SK-N-SH treated with all-trans-retinoic acid at 6 μM for 48 hours (cell line): ENCODE measurements at places on chromosomes 4 and X.
A peak's percentile ranks its signal among the peaks of the same experiment; 100 is the strongest.

DNA sequence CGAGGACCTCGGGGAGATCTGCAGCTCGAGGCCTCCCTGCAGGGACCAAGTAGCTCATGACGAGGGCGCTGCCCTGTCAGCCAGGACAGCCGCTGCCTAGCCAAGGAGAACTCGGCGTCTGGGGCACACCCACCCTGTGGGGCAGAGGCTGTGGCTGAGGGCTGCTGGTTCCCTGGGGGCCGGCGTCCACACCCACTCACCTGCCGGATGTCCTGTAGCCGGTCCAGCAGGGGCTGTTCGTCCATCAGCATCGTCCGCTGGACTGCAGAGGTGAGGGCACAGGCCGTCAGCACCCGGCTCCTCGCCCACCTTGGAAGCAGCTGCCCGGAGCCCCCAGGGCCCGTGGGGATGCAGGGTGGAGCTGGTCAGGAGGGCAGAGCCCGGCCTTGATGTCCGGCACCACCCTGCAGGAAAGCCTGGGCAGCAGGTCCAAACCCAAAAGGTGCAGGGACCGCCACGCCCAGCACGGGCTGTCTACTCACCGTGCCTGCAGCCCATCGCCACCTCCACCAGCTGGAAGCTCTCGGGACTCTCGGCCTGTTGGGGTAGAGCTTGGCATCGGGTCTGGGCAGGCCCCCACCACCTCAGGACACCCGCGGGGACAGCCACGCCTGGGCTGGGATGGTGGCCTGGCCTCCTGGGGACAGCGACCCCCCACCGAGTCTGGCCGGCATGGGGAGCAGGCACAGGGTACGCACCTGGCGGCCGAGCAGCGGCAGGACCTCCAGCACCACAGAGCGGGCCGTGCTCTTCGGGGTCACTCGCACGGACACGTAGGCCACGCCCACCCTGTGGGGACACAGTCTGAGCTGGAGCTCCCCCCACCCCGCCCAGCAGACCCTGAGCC, 6.9 kb downstream of the DGKQ start:
- ATAC-seq: no peak

- no peak for ATAC-seq
Observed at GRCh38 chr4:149343614-149344013, 472.0 kb downstream of the IQCM start.

- no peak for ATAC-seq
Observed at GRCh38 chrX:119688911-119689321, 4.1 kb downstream of the SEPTIN6 start.

DNA sequence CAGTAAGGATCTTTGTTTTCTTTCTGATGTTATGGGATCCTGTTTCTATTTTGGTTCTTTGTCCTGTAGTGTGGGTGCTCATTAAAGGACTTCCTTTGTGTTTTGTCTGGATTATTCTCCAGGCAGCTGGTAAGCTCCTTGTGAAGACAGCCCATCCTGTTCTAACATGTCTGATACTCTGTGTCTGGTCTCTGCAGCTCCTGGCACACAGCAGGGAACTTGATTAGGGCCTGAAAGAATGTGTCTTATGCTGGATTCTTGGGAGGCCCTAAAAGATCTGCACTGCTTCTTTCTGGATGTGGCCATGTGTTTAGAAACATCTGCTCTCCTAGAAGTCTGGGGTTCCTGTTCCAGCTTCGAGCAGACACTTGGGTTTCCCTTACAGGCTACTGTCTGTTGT, 38.1 kb upstream of the ATXN3L start:
- ATAC-seq: peak; percentile 91

- peak; percentile 91 for ATAC-seq
Observed at GRCh38 chrX:132631579-132632232, 142.9 kb upstream of the MBNL3 start.

DNA sequence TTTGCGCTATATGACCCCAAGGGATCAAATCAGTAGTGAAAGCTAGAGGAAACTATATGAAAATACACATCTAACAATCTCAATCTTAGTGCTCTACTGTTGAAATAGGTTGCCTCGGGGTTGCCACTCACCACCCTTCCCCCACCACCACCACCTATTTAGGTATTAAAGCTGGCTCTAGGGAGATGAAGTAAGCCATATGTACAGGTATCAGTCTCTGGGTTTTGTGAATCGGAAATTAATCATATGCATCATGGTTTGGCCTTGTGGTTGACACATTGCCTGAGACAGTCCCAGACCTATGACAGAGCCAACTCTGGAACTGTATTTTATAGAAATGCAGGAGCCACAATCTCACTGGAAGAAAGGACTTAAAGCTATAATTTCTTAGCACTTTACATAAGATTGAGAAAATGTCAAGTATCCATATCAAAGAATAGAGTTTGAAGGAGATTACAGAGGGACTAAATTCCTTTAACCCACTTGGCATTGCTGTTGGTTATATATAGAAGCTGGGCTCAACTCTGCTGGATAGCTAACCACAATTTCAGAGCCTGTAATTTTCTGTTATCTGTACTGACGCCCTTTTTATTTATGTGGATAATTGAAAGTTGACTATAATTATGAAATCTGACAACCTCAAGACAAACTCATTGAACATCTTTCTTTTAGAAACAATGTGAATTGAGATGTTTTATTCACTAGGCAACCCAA, 26.7 kb upstream of the BMP2K start:
- ATAC-seq: no peak

GRCh38 chr4:174107746-174108354, 175.6 kb downstream of the FBXO8 start:
- no peak for ATAC-seq

- no peak for ATAC-seq
Observed at GRCh38 chrX:56216332-56216731, 15.8 kb upstream of the KLF8 start.

DNA sequence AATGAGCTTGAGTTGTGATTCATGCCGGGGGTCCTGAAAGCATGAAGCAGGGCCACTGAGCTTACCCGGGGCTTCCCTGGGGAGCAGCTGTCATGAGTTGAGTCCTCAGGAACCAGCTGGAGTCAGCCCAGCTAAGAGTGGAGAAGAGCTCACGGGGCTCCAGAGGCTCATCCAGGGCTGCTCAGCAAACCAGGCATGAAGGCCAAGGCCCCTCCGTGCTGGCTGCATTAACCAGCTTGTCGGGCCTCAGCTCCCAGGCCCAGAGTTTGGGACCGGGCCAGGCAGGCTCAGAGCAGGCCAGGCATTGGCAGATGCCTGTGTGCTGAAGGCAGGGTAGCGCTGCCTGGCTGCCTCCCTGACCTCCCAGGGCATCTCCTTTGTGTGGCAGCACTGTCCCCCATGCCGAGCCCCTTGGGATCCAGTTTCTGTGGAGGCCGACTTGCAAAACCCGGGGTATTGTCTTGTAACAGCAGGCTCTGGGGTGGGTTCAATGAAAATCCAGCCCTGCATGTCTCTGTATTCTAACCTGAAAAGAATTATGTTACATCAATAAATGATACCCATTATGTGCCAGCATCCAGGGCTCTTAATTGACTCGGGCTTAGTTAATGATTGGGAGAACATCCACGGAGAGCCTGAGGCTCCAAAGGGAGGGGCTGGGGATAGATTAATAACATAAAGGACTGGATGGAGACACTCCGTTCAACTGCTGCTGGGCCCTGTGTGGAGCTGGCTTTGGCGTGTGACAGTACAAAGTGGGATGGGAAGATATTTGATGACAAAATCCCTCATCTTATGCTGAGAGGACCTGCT, 68.0 kb upstream of the MSX1 start:
- peak; percentile 58 for ATAC-seq

GRCh38 chrX:131675596-131676194, 131.8 kb downstream of the OR13H1 start:
- ATAC-seq: peak; percentile 81

DNA sequence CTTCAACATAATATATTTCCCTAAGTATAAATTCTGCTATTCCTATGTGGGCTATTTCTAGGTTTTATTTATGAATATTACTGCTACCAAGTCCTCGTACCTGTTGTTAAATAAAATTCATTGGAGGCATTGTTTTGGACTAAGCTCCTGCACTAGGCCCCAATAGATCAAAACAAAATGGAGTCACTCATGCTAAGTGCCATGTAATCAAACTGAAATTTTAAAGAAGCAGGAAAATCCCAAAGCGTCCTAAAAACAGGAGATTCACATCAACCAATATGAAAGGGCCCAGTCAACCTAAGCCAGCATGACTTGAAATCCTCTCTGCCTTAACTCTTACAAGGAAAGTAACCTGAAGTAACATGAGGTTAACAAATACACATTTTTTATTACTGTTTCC, 743.2 kb downstream of the TRAM1L1 start:
- ATAC-seq: no peak

- ATAC-seq: no peak
Observed at GRCh38 chrX:150513544-150513943, 54.9 kb upstream of the MTM1 start.

DNA sequence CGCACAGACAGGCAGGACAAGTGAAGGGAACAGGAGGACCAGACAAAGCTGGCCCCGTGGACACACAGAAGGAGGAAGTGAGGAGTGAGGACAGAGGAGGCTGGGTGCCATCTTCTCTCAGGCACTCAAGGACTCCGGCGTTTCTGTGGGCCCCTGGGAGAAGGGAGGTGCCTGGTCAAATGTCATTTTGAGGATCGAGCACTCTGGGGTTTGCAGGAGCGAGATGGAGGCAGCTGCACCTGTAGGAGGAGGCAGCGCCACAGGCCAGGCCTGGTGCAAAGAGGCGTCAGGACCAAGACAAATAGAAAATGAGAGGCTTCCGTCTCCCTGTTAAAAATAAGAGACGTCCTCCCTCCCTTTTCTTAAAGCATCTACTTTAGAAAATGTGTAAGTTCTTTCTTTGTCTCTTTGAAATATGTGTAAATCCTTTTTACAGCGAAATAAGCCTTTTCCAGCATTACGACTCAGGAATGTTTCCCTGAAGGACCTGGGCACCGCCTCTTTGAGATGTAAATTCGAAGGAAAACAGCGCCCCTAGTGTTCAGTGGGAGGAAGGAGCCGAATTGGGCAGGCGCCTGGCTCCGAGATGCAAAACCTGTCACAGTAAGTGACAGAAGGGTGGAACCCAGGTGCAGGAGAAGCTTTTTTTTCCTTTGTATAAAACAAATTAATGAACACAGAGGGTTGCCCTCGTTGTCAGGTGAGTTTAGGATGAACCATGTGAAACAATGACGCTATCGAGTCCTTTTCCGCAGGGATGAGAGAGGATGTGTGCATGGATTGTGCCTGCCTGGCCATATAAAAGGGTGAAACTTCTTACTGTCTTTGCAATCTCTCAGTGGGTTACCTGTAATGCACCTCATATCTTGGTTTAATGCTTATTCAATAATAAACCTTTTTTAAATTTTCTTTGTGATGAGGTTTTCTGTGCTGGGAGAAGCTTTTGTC, 1.4 kb upstream of the C4orf50 start:
- no peak for ATAC-seq

DNA sequence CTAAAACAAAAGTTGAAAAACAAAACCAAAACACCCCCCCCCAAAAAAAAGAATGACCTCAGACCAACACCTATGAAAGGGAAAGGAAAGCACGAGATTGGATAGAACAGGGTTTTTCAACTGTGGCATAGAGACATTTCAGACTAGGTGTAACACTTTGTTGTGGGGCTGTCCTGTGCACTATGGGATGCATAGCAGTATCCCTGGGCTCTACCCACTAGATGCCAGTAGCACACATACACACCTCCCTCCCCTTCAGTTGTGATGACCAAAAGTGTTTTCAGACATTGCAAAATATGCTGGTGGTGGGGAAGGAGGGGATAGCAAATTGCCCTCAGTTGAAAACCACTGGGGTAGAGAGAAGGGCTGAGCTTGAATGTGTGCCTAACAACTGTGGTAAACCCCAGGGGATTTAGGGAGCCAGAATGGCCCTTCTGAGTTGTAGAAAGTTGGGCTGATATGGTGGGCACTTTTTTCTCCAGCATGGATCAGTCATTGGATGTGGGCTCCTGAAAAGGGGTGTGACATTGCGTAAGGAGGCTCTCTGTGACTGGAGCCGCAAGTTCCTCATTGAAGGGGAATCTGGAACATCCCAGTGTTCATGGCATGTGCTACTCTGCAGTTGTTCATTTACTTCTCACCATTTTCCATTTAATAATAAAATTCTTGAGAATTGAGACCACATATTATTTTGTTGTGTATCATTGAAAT, 8.8 kb upstream of the GEMIN8 start:
- no peak for ATAC-seq

GRCh38 chrX:154661170-154661569, 7.8 kb upstream of the CTAG2 start:
- no peak for ATAC-seq

DNA sequence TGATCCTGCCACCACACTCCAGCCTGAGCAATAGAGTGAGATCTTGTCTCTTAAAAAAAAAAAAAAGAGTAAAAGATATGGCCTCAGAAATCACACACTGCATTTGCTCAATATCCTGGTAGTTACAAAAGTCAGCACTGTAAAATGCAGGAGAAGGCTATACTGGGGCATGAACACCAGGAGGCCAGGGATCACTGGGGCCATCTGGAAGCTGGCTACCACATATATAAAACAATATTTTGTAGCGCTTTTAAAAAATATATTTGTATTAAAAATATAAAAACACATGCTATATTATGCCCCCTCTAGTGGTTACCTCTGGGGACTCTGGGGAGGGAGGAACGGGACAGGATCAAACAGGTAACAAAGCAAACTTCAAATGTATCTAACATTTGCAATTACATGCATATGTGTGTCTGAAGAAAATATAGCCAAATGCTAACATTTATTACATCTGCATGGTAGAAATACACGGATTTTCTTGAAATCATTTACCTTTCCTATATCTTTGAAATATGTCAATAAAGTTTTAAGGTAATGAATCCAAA, 4.0 kb downstream of the C4orf46 start:
- ATAC-seq: no peak

DNA sequence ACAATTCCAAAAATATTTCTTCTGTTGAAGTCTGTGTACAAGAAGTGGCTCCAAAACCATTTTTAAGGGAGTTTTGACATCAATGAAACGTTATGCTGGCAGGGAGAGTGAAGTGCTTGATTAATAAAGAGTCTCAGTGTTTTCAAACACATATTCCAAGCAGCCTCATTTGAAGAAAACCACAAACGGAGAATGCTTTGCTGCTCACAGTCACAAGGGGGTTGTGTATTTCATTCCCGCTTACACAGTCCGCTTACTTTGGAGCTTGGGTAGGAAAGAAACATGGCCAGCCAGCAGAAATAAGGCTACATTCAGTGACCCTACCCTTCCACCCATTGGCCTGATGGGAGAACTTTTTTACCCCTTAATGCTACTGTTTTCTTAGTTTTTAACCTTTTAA, 586.2 kb downstream of the RAB28 start:
- ATAC-seq: no peak

DNA sequence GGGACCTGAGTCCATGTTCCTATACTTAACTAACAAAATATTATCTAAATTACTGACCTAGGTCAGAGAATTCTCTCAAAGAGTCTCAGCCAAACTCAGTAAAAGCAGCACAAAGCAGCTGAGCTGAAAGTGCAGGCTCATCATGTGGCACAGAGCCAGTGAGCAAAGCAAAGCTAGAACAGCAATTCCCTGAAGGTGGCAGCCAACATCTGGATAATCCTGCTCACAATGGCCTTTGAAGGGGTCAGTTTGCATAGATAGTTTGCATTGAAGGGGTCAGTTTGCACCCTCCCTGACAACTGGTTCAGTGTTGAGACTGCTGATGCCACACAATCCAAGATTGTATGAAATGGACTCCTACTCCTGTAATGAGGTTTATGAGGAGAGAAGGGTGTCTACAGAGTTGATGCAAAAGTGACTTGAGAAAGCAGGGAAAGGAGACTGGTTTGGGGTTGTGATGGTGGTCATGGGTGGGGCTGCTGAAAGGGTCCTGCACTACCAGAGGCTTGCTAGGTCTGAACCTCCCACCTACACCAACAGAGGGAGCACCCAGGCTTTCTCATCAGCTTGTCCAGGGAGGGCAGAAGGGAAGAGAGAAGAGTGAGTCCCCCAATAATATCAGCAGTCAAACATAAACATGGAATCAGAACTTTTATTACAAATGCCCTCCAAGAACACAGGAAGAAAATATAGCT, 39.7 kb downstream of the TRIM61 start:
- ATAC-seq: peak; percentile 37; the same call in 1 of the 3 replicates
